ENCODE measurements at places on chromosomes 13 and 19.

DNA sequence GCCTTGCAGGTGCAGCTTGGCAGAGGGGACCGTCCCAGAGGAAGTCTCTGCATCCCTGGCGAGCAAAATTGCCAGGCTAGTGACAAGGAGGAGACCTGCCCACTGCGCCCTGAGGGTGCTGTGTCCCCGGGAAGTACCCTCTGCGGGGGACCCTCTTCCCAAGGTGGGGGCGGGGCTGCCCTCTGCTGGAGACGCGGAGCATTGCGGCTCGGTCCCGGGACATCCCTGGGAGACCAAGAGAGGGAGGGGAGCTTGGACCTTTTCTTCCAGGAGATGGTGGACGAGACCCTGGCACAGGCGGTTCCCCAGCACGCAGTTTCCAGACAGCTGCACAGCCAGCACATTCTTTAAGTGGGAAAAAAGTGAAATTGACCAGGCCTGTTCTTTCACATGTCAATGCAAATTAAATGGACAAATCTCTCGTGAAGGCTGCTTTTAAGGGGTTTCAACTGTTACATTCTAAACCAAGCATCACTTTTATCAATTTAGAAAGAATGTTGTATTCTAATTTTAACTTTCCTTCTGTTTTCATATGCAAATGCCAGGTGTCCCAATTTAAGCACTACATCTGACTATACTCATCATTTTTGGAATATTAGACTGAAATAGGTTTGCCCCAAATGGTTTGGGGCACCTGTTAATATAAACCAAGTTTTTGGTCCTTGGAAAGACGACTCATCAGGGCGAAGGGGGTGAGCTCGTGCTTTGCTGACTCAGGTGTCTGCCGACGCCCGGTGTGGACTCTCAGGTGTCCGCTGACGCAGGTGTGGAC, 60.7 kb downstream of the MCF2L start:
- DNase-seq: peak; percentile 44

DNA sequence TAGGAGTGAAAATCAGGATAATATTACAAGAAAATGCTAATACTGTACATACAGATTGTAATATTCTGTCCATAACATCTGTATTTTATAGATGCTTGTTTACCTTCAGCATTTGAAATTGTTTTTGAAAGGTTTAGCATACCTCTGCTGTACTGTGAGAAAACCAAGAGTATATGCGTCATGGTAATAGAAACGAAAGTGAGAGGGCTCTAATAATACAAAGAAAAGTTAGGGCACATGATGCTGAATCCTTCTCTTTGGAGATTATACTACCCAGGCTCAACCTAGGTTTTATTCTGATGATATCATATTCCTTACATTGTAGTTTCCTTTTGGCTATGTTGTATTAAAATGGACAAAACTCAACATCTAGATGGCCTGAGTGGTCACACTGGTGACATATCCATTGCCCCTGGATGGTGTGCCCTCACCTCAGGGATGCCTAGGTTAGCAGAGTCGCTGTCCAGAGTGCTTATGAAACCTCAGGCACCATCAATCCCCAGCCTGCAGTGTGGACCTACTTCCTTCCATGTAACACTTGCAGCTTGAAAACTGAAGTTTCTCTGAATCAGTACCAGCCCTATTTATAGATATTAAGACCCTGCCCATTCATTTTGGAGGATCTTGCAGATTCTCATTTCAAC, 253.7 kb downstream of the KCTD12 start:
- no peak for DNase-seq

DNA sequence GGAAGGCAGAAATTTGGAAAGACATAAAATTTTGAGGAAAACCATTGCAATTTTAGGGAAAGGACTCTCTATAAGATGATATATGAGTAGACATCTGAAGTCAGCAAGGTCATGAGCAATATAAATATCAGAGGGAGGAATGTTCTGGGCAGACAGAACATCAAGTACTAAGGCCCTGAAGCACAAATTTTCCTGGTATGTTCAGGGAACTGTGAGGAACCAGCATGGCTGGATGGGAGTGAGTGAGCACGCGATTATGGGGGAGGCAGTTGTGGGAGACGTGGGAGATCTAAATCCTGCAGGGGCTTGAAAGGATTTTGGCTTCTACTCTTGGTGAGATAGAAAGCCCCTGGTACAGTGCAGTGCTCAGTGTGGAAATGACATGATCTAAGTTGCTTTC, 112.0 kb downstream of the TBC1D4 start:
- no peak for DNase-seq

DNA sequence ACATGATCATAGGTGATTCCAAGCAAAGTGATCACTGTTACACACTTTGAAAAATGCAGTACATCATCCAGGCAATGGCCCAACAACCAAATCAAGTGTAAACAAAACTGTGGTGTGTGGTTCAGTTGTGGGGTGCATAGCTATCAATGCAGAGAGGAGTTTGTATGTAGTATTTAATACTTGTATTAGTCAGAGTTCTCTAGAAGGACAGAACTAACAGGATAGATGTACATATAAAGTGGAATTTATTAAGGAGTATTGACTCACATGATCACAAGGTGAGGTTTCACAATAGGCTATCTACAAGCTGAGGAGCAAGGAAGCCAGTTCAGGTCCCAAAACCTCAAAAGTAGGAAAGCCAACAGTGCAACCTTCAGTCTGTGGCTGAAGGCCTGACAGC, 249.3 kb upstream of the HTR2A start:
- no peak for DNase-seq

DNA sequence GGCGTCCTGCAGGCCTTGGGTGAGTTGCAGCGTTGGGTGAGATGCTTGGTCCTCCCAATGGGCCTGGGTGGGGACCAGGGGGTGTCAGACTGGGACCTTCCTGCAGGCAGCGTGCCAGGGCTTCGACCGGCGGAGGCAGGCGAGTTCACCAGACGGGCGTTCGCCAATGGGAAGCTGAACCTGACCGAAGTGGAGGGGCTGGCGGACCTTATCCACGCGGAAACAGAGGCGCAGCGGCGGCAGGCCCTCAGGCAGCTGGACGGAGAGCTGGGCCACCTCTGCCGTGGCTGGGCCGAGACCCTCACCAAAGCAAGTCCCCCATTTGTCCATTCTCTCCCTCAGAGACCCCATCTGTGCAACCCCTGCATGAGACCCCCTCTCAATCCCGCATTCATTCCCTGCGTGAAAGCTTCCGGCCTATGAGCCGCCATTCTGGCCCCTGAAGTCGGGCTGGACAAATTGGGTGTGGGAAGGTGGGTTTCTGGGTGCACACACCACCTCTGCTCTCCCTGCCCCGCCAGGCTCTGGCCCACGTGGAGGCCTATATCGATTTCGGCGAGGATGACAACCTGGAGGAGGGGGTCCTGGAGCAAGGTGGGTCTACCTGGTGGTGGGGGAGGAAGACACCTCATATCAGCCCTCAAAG, 1.2 kb downstream of the GTPBP3 start:
- no peak for DNase-seq

- DNase-seq: no peak
Measured at GRCh38 chr19:37973666-37974065, 66.7 kb downstream of the SIPA1L3 start.

GRCh38 chr19:6521718-6522646, 8.8 kb upstream of the TNFSF9 start:
- peak; percentile 82 for DNase-seq

DNA sequence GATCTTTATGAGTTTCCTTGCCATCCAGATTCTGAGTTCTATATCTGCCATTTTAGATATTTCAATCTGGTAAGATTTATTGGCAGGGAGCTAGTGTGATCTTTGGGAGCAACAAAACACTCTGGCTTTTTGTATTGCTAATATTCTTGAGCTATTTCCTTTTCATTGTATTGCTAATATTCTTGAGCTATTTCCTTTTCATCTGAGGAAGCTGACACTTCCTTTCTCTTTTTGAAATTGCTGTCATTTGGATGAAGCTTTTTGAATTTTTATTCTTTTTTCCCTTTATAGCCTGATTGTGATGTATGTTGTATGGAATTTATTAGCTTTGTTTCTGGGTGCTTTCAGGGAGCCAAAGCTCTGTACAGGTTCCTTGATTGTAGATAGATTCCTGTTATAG, 873.5 kb upstream of the ATXN8OS start:
- no peak for DNase-seq

DNA sequence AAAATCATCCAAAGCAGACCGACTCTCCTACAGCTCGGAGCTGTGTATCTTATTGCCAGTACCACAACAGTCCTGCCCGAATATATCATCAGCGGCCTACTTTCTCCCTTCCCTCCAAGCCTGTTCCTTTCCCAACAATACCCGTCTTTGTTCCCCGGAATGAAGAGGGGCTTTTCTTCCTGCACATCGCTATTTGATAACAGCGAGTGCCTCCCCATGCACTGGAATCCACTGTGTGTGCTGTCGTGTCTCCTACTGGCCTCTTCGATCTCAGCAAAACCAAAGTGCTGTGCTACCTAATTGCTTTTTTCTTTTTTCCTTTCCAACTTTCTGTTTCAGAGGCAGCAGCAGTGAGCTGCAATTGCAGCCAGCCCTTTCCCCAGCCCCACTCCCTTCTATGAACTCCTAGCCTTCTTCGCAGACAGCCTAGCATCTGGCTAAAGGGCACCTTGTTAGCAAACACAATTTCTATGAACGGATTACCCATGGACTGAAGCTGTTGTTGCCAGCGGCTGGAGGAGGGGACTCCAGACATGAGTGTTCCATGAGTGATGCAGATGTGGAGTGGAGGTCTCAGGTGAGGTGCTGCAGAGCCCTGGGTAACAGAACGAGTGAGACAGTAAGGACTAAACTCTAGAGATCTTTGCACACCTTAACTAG, 43.4 kb downstream of the EFNB2 start:
- DNase-seq: no peak

Measured in CD4-positive, alpha-beta T cell treated with Interleukin-21 for 1 hour (primary cell).